Pancreas (tissue), 10 donors: ENCODE measurements at places on chromosomes 3 and 15. TPM values are rescaled to one million over a fixed set of nuclear protein-coding genes. Genes with fewer than 3 reads are reported as not detected.

Gene MSL2
- 7.2 TPM for polyA plus RNA-seq

Gene KIF15
- 0.19 TPM for polyA plus RNA-seq

Gene CCR1
- 0.82 TPM for polyA plus RNA-seq

DNA sequence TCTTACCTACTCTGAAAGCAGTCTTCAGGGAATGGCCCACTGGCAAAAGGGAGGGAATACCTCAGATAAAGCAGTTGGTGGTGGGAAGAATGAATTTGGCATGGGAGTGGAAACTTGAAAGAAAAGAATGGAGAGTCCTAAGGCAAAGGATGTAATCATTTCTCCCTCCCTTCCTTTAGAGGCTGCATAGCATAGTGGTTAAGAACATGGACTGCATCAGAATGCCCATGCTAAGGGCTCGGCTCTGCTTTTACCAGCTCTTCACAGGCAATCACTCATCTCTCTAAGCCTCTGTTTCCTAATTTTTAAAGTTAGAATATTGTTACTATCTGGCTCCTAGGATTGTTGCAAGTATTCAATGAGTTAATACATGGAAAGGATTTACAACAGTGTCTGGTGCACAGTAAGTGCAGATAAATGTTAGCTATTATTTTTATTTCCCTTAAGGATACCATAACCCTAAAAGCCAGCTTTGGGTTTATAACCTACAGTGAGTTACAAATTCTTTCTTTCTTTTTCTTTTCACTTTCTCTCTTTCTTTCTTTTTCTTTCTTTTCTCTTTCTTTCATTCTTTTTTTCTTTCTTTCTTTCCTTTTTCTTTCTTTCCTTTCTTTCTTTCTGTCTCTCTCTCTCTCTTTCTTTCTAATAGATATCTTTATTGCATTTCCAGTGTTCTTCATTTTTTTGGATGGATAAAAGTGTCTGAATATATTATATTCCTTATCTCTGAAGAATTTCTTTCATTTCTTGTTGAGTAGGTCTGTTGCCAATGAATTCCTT, 23.6 kb downstream of the VEPH1 start:
- no peaks in the 10 kb centered on the region for H3K27me3 ChIP-seq
- H3K4me1 ChIP-seq: no peaks in the 10 kb centered on the region
- H3K36me3 ChIP-seq: no peaks in the 10 kb centered on the region
- no peak overlapping the region for H3K27ac ChIP-seq
- DNase-seq: no peak

GRCh38 chr15:84911879-84912660, 27.6 kb downstream of the SLC28A1 start:
- peak overlapping the region; percentile 95 for H3K27ac ChIP-seq
- peaks cover 26% of the 10 kb centered on the region for H3K4me1 ChIP-seq
- H3K27me3 ChIP-seq: no peaks in the 10 kb centered on the region
- H3K36me3 ChIP-seq: no peaks in the 10 kb centered on the region

GRCh38 chr3:193508108-193508507, 46.6 kb downstream of the ATP13A4 start:
- no peaks in the 10 kb centered on the region for H3K36me3 ChIP-seq
- DNase-seq: no peak
- H3K27me3 ChIP-seq: no peaks in the 10 kb centered on the region
- H3K27ac ChIP-seq: no peak overlapping the region

- DNase-seq: no peak
- H3K27me3 ChIP-seq: no peaks in the 10 kb centered on the region
- H3K27ac ChIP-seq: no peak overlapping the region
- H3K4me3 ChIP-seq: no peak overlapping the region
- no peaks in the 10 kb centered on the region for H3K4me1 ChIP-seq
- H3K36me3 ChIP-seq: no peaks in the 10 kb centered on the region
These were observed 54.7 kb downstream of the CTDSPL2 start for GRCh38 chr15:44482090-44482489.

DNA sequence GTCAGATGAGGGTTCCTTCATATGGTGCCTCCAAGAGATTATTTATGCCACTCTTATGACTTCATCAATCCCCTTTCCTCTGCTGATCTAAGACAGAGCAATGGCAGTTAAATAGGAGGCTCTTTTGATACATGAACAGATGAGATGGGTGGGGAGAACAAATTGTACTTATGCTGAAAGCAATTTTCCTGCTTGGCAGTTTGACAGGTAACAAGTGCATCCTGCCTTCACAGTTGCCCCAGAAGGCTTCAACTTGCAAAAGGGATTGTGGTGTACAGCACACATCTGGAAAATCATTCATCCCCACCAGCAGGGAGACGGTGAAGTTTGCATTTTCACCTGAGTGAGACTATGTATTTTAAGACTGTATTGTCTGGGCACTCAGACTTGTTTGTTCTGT, 27.3 kb downstream of the ENTPD3 start:
- H3K36me3 ChIP-seq: no peaks in the 10 kb centered on the region
- no peaks in the 10 kb centered on the region for H3K27me3 ChIP-seq
- H3K4me3 ChIP-seq: no peak overlapping the region
- no peak overlapping the region for H3K27ac ChIP-seq
- DNase-seq: no peak

DNA sequence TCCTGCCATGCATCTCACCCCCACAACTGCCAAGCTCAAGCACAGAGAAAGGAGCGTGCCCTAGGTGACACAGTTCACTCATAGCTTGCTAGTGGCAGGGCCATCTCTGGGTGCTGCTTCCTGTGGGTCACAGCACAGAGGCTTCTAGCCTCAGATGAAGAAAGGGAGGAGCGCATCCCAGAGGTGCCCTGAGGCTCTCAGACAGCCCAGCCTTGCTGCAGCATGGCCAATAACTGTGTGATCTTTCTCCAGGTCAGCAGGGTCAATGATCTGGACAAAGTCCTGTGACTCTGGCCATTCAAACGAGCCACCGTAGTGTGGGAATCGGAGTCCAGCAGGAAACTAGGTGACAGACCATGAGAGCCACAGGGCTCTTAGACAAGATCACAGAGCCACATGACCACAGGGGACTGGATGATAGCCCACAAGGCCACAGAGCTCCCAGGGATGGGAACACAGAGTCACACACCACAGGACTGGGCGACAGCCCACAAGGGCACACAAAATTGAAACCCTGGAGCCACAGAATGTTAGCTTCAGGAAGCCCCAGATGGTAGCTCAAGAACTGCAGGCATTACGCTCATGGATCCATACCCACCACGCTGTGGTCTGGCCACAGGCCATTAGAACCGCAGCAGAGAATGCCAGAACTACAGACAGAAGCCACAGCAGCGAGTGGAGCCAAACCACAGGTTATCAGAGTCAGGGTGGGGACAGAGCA, 25.9 kb upstream of the GRIP2 start:
- no peaks in the 10 kb centered on the region for H3K4me1 ChIP-seq
- H3K27ac ChIP-seq: no peak overlapping the region
- no peak overlapping the region for H3K4me3 ChIP-seq
- no peaks in the 10 kb centered on the region for H3K36me3 ChIP-seq

- DNase-seq: no peak
- H3K27me3 ChIP-seq: no peaks in the 10 kb centered on the region
- H3K4me3 ChIP-seq: no peak overlapping the region
- H3K36me3 ChIP-seq: no peaks in the 10 kb centered on the region
- no peak overlapping the region for H3K27ac ChIP-seq
- H3K4me1 ChIP-seq: peaks cover 13% of the 10 kb centered on the region
These were observed 148.7 kb upstream of the BHLHE40 start for GRCh38 chr3:4830586-4830914.
